ENCODE measurements at places on chromosomes 4 and X. TPM values are rescaled to one million over a fixed set of nuclear protein-coding genes. Genes with fewer than 3 reads are reported as not detected.

DNA sequence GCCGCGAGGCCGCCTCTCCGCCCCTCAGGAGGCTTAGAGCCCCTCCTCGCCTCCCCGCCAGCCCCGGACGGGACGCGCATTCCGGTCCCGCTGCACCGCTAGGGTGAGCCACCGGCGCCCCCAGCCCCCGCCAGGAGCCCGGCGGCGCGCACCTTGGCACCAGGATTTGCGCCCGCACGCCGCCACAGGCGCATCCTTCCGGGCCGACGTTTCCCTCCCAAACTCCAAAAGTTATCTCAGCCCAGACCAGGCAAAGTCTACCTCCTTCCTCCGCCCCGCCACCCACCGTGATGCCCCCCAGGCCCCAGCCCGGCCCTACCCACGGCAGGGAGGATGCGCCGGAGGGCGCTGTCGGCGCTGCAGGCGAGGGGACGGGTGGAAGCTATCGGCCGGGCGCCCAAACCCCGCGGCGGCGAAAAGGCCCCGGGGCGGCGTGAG lies 538 bp downstream of the SCML2 start:
- H3K27ac ChIP-seq = no peak overlapping the region
- H3K4me3 ChIP-seq = peak overlapping the region; percentile 54
- no peaks in the 10 kb centered on the region for H3K4me1 ChIP-seq

- no peaks in the 10 kb centered on the region for H3K4me1 ChIP-seq
- no peak for DNase-seq
- H3K27me3 ChIP-seq = peaks cover 69% of the 10 kb centered on the region
- no peak overlapping the region for H3K27ac ChIP-seq
- H3K36me3 ChIP-seq = no peaks in the 10 kb centered on the region
- no peak overlapping the region for H3K4me3 ChIP-seq
Measured at GRCh38 chr4:4384837-4385236, 2.1 kb upstream of the NSG1 start.

DNA sequence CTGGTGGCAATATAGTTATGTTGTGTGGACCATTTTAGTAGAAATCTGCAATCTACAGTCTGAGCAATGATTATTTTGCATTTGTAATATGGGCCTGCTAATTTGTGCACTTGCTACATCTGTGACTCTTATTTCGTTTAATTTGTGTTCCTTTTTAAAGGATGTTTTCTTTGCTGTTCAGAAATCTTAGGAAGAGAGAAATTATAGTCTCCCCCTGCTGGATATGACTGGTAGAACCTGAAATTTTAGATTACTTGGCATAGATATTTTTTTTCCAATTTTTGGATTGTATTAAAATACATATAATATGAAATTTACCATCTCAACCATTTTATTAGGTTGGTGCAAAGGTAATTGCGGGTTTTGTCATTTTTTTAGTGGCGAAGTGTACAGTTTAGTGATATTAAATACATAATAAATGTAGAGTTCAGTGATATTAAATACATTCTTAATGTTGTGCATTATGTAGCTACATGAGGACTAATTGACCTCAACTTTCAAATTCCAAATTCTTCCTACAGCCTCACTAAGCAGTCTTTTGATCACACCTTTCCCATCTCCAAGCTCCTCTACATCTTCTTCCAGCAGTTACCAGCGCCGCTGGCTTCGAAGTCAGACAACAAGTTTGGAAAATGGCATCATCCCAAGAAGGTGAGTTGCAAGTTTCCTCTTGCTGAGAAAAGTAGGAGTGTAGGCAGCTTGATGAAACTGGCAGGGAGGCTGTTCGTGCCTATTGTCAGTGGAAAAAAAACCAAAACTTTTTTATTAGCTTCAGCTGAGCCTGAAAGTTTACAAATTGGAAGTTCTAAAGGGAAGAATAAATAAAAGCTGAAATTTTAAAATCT lies 82.2 kb downstream of the FNIP2 start:
- H3K27me3 ChIP-seq = no peaks in the 10 kb centered on the region
- peaks cover 11% of the 10 kb centered on the region for H3K36me3 ChIP-seq
- no peaks in the 10 kb centered on the region for H3K4me1 ChIP-seq
- DNase-seq = peak; percentile 16
- H3K27ac ChIP-seq = no peak overlapping the region

DNA sequence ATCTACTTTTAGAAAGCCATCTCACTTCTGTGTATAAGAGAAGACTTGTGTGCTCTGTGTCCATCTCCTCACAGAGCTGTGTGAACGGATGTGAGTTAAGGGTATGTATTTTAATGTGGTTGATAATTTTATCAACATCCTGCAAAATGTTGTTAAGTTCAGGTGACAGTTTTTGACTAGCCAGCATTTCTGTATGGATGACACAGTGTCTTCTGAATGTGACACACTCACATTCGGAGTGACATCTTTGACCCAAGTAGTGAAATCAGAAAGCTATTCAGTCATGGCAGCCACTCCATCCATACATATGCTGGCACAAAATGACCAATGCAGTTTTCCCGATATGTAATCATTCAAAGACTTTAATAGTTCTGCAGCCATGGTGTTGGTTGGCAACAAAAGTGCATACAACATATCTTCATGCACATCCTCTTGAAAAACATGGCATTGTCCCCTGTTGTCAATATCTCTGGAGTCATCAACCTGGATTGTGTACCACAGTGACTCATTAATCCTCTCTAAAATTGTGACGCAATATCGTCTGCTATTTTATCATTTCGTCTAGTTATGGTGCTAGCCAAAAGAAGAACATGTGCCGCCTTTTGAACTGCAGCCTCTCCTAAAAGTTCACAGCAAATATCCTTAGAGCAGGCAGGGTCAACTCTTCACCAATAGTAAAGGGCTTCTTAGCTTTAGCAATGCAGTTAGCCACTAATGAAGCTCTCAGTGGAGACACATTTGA lies 6.8 kb upstream of the FGF2 start:
- DNase-seq = no peak
- no peak overlapping the region for H3K4me3 ChIP-seq
- no peaks in the 10 kb centered on the region for H3K4me1 ChIP-seq
- H3K36me3 ChIP-seq = no peaks in the 10 kb centered on the region
- no peak overlapping the region for H3K27ac ChIP-seq
- peaks cover 8% of the 10 kb centered on the region for H3K27me3 ChIP-seq

DNA sequence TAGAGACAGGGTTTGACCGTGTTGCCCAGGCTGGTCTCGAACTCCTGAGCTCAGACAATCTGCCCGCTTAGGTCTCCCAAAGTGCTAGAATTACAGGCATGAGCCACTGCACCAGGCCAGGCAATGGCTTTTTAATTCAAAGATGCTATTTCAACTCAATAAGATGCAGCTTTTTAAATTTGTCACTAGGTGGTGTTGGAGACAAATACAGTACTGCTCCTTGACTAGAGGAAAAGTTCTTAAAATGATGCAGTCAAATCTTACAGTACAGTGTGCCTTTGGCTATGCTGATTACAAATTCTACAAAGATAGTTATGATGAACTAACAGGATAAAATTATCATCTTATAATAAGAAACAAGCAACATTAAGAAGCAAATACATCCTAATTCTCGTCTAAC lies 441.1 kb downstream of the KCNIP4 start:
- no peak overlapping the region for H3K27ac ChIP-seq
- no peaks in the 10 kb centered on the region for H3K36me3 ChIP-seq
- no peak for DNase-seq
- H3K4me1 ChIP-seq = no peaks in the 10 kb centered on the region
- H3K27me3 ChIP-seq = no peaks in the 10 kb centered on the region

Gene SYNPO2
- polyA plus RNA-seq = 81.2 TPM

Measured in large intestine (tissue), 12 donors.